Fibroblast of the conjunctiva (primary cell): ENCODE measurements at places on chromosomes 1 and 21.

- no peak for DNase-seq
Observed at GRCh38 chr1:20625176-20626097, 7.8 kb upstream of the PINK1 start.

GRCh38 chr1:242813490-242814091 is 289.1 kb upstream of the PLD5 start:
- no peak for DNase-seq

- DNase-seq: no peak
Observed at GRCh38 chr1:61143821-61144424, 61.6 kb downstream of the NFIA start.

DNA sequence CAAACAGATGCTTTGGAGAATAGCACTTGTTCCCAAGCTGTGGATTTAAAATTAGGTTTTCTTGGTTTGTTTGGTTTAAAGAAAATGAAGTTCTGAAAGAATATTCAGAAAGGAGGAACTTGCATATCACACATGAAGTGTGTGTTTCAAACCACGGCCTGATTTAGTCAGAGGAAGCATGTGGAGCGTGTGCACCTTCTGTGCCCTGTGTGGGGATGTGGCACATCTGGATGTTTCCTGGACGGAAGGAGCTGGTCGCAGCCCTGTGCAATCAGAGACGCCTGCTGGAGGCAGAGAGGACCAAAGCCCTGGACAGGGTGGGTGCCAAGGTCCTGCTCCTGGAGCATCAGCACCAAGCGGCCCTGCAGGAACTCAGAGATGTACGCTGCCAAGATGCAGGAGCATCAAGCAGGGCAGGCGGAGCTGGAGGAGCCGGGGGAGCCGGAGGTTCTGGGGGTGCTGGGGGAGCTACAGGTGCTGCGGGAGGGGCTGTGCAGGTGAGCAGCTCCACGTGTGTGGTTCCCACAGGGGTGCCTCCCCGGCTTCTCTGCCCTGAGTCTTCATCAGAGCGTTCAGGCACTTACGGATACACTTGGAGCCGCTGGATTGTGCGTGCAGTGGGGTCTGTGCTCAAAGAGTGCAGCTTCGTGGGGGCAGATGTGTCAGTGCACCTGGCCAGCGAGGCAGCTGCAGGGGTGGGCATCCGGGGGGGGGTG is 45.7 kb downstream of the PCNT start:
- no peak for DNase-seq

GRCh38 chr1:56148326-56149193 is 430.8 kb downstream of the PLPP3 start:
- DNase-seq: no peak

- DNase-seq: no peak
Observed at GRCh38 chr1:217982331-217983050, 302.6 kb upstream of the RRP15 start.

DNA sequence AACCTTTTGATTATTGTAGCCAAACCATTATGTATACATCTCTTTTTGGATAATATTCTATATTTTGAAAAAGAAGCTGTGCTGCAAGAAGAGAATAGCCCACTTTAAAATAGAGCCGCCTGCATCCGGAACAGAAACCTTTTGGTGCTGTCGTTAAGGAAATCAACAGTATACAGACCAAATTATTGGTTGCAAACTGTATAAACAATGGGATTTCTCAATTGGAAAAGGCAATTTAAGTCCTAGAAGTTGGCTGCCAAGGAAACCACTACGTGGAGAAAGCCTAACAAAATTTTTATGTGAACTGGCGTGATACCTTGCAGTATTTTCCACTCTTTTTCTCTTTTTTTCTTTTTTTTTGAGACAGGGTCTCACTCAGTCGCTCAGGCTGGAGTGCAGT is 25.8 kb downstream of the DESI2 start:
- DNase-seq: no peak

DNA sequence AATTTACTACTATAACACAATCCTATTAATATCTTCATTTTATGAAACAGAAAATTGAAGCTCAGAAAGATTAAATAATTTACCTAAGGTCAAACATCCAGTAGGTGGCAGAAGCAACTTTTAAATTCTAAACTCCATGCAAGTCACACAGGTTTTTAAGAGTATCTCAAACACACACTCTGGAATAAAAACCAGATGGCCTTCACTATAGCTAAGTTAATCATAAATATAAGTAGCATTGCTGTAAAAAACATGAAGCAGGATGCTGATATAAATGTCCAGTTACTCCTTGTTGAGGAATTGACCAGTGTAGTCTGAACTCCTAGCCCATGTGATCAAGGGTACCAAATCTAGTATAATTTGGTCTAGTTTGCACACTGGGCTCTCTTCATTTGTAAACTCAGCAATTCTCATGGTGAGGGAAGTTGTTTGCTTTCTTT is 9.4 kb upstream of the FMO3 start:
- peak; percentile 67 for DNase-seq

- no peak for DNase-seq
Observed at GRCh38 chr1:61910035-61910434, 167.8 kb downstream of the PATJ start.

GRCh38 chr1:47231301-47232186 is 481 bp downstream of the TAL1 start:
- peak; percentile 20 for DNase-seq

GRCh38 chr1:24968941-24969585 is 39.0 kb upstream of the RUNX3 start:
- no peak for DNase-seq

DNA sequence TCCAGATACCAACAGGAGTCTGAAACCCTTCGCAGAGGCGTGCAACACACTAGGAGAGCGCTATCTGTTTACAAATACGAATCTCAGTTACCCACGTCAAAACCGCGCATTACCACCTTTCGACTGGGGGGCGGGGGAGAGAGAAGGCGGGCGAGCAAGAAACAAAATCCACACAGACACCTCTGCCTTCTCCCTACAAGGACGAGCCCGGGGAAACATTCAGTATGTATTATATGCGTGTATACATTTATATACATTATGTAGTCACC is 722 bp downstream of the TUT4 start:
- DNase-seq: peak; percentile 37

DNA sequence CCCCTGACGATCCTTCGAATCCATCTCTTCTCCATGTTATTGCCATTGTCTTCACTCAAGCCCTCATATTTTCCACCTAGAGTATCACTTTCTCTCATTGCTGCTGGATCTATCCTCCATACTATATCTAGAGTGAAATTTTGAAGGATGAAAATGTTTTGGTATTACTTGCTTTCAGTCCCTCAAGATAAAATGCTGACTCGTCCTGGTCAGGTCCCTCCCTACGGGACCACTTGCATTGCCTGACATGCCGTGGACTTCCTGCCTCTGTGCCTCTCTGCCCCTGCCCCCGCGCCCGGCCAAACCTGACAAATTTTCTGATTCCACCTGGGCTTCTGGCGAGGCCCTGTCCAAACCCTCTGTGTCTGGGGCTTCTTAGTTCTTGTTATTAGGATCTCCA is 23.6 kb downstream of the SPATA46 start:
- no peak for DNase-seq

- DNase-seq: no peak
Observed at GRCh38 chr1:20733360-20733975, 965 bp upstream of the SH2D5 start.

- no peak for DNase-seq
Observed at GRCh38 chr1:25543425-25544242, at the start of gene LDLRAP1. LDLRAP1 (plus strand) TSS chr1:25543606; CDS start chr1:25543699, 93 bp downstream.

- no peak for DNase-seq
Observed at GRCh38 chr21:15018382-15018781, 46.4 kb downstream of the NRIP1 start.

GRCh38 chr1:192088496-192088895 is 69.8 kb upstream of the RGS18 start:
- DNase-seq: no peak

DNA sequence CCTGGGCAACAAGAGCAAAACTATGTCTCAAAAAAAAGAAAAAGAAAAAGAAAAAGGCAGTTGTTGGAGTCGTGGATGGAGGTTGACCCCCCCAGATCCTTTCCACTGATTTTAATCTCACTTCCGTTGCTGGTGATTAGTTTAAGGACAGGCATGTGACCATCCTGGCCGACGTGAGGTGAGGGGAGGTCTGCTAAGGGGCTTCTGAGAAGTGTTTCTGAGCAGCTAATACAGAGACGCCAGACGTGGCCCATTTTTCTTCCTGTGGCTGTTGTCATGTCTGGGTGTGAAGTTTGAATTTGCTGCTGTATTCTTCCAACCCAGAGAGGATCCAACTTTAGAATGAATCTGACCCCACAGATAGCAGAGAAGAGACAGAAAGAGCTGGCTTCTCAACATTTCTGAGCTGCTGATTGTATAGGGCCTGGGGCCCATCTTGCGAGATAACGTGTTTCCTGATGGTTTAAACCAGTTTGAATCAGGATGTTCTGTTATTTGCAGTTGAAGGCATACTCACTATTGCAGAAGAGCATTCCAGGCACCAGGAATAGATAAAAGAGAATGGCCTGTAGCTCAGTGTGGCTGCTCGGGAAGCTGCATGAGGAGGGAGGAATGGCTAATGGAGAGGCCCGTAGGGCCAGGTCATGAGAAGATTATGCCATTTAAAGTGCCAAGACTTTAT is 22.8 kb upstream of the SSBP3 start:
- DNase-seq: no peak

DNA sequence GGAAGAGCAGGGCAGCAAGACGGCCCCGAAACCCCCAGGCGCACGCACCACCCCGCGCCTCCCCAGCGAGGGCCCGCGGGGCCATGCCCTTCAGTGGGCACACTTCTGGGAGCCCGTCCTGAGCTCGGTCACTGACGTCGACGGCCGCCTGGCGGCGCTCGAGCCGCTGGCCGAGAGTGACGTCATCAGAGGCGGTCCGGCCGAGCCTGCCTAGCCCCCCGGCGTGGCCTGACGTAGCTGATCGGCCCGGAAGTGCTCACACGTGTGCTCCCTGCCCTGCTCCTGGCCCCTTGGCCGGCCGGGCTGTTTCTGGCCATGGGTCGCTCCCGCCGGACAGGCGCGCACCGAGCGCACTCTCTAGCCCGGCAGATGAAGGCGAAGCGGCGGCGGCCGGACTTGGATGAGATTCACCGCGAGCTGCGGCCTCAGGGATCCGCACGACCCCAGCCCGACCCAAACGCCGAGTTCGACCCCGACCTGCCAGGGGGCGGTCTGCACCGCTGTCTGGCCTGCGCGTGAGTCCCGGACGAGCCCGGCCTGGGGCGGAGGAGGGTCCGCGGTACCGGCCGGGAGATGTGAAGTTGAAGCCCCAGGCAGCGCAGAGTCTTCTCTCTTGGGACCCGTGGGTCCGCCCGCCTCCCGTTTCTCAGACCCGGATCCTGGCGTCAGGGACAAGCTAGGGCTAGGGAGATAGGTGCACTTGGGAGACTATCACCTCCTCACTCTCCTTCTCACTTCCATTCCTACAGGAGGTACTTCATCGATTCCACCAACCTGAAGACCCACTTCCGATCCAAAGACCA is at the start of gene ZNF593:
TSS of gene ZNF593 (plus strand) at position 240 of the 803 bp plus-strand sequence. CDS start at position 316, 76 bp downstream.
- DNase-seq: peak; percentile 81

- no peak for DNase-seq
Observed at GRCh38 chr1:230326971-230327891, 98.9 kb downstream of the PGBD5 start.

DNA sequence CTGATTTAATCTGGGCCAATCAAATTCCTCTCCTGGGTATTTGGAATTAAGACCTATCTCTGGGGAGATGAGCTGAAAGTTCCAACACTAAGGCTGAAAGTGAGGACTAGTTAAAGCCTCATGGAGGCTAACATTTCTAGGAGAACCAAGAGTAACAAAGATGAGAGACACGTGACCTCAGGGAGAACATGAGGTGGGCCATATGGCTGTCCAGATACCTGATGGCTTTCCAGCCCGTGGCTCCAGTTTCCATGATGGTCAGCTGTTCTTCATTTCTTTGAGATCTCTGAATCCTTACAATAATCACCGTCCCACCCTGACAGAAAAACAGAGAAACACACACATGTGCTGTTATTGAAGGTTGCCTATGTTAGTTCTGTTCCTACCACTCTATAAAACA is 66.1 kb downstream of the LEPR start:
- no peak for DNase-seq

DNA sequence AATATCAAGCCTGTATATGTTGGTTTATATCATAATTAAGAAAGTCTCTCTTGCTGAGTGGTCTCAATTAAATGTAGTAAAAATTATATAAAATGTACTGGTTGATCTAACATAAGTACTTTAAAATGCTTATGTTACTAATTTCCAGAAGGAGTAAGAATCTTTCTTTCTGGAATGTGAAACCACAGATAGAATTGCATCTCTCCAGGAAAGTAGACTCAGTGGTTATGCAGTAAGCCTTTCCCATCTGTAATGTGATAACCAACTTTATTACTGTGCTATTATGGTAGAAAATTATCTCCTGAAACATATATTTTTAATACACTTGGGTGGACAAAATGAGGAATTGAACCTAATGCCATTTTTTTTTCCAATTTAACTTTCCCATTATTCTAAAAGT is 8.9 kb upstream of the RALGPS2 start:
- DNase-seq: no peak

DNA sequence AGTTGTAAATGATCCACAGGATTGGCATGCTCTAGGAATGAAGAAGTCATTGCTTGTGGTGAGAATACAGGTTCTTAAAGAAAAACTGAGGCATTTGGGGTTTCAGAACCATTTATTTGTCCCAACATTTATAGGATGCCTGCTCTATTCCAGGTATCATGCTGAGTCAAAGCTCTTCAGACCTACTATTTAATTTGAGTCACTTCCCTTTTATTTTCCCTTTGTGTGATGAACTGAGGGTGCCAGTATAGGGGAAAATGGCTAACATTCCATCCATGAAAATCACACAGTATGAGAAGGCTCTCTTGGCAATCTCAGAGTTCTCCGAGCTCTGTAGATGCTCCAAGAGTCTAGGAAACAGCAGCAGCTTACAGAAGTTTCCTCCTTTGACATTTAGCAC is 110.4 kb downstream of the RNF220 start:
- no peak for DNase-seq

- no peak for DNase-seq
Observed at GRCh38 chr21:31479222-31479621, 135.2 kb upstream of the TIAM1 start.

GRCh38 chr1:11738096-11738495 is 2.2 kb downstream of the AGTRAP start:
- DNase-seq: no peak

DNA sequence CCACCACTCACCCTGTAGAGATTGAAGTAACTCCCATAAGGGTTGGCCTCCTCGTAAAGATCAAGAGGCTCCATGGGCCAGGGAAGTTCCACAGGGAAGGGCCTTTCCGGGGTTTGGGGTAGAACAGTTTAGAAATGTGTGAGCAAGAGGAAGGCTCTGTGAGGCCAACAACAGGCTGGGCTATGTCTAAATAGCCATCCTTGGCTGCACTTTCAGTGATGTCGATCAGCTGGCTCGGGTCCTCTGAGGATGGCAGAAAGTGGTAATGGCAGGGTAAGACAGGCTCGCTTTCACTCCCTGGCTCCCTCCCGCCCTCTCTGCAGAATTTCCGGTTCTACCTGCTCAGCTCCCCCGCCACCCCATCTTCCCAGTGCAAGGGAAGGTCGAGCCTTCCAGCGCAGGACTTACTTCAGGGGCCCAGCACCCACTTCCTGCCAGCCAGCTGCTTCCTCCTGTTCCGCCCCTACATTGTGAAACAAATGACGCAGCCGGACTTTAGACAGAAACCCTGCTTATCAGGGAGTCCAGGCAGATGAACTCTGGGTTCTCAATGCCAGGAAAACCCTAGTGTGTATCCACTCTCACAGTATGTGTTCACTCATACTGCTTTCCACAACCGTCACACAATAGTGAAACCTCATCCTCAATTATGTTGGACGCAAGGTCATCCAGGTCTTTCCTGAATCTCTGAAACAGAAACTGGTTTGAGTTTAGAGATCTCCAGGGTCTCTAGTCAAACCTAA is 7.3 kb downstream of the F11R start:
- DNase-seq: peak; percentile 23

GRCh38 chr1:29634324-29634723 is 398.0 kb downstream of the PTPRU start:
- no peak for DNase-seq

- no peak for DNase-seq
Observed at GRCh38 chr1:154565876-154566275, 1.7 kb upstream of the CHRNB2 start.
